ENCODE measurements at places on chromosomes 6 and 20.

GRCh38 chr20:16951876-16952275 lies 203.7 kb downstream of the OTOR start:
- no peak for ATAC-seq

GRCh38 chr6:113073611-113074191 lies 726.6 kb downstream of the RFPL4B start:
- no peak for ATAC-seq

- peak; percentile 82 for ATAC-seq
Observed at GRCh38 chr6:110415086-110415916, at the start of gene DDO. DDO (minus strand) TSS chr6:110415575; CDS start chr6:110413462, 2,113 bp downstream.

DNA sequence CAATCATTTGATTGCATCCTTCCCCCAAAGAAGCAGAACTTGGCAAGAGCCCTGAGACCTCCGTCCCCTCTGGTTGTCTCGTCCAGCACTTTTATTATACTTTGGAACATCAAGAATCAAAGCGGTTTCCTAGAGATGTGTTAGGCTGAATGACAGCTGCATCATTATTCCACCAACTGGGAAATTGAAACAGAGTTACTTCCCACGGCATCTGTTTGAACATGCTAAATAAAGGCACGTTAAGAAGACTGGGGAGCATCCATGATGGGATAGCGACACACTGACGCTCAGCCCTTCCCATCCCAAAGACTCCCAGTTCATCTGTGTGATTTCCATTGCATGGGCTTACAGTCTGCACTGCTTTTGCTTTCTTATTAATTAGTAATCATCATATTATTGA lies 147.8 kb downstream of the TBC1D7 start:
- no peak for ATAC-seq

DNA sequence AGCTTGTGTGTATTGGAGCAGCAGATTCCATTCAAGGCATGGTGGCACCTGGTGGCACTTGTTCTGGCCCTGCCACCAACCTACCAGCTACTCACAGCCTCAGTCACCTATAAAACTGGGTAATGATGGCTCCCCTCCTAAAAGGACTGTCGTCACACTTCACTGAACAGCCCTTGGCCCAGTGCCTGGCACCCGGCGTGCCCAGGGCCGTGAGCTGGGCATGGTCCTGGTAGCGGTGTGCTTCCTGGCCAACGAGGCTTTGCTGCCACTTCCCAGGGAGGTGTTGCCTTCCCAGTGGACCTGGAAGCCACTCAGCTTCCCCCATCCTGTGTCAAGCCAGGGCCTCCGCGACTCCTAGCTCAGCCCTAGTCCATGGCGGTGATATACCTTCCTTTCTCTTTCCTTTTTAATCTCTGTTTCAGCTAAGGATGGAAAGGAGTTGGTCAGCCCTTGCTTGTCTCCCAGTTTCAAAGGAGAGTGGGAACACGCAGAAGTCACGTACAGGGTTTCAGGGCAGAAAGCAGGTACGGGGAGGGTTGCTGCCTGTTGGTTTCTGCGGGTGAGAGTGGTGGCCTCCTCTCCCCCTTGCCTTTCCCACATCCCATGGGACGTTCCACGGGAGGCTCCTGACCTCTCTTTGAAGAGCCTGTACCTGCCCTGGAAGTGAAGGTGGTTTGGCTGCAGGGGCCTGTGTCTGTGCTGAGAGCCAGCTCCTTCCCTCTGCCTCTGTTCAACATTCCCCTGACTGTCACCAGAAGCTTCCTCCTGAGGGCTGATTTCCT lies 25.5 kb downstream of the ENTPD6 start:
- no peak for ATAC-seq

GRCh38 chr6:142679907-142680700 lies 264.9 kb downstream of the HIVEP2 start:
- ATAC-seq, result peak; percentile 49

- no peak for ATAC-seq
Observed at GRCh38 chr20:1666802-1667201, 9.2 kb upstream of the SIRPG start.

DNA sequence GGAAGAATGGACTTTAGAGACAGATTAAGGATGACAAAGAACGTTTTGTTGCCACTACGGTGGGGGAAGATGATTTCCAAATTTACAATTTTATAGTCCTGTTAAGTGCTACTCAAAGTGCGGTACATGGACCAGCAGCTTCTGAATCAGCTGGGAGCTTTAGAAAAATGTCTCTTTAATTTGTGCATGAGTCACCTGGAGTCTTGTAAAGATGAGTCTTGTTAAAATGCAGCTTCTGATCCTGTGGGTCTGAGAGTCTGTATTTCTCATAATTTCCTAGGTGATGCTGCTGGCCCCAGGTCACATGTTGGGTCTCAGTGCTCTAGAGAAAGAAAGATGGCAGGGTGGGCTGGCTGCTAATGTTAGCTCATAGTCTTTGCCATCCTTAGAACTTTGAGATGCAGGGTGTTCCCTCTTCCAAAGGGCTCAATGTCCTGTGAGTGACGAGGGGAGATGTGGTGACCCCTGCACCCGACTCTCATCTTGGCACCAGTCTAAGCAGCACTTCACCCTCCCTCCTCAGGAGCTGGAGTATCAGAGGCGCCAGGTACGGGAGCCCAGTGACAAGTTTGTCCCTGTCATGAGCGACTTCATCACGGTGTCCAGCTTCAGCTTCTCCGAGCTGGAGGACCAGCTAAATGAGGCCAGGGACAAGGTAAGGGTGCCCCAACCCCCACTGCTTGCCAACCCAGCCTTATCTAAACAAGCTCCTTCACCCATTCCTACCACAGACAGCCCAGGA lies 34.5 kb downstream of the MOCS1 start:
- no peak for ATAC-seq

DNA sequence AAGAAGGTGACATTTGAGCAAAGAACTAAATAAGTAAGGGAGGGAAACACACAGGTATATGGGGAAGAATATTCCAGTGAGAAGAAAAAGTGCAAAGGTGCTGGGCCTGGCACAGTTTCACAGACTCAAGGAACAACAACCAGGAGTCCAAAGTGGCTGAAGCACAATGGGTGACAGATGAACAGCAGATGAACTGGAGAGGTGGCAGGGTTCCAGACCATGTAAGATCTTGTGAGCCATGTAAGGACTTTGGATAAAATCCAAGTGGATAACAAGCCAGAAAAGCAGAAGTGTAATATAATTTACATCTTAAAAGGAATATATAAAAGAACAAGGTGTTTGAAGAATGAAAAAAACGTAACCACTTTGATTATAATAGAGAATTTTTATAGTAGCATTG lies 87.9 kb downstream of the MMS22L start:
- ATAC-seq, result no peak

- no peak for ATAC-seq
Observed at GRCh38 chr20:48613926-48614325, 213.9 kb downstream of the PREX1 start.

Data from esophagus mucosa (tissue), 1 donor.